ENCODE measurements at places on chromosomes 16 and 17.

DNA sequence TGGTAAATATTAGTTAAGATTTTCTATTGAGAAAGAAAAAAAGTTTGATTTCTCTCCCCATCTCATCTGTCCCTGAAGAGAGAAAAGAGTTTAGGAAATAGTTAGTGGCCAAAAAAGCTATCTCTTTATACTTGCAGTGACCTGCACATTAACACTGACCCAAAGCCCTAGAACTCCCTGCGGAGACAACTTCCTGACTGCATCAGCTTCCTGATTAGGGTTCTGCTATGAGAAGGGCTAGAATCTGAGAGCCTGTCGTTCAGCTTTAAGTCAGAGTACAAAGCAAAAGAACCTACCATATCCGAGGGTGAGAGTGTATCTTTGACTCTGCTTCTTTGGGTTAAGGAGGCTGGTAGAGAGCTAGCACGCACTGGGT, 24.7 kb downstream of the LIMD2 start:
- DNase-seq, result no peak

GRCh38 chr16:48434653-48435317, 49.6 kb upstream of the SIAH1 start:
- DNase-seq, result no peak

DNA sequence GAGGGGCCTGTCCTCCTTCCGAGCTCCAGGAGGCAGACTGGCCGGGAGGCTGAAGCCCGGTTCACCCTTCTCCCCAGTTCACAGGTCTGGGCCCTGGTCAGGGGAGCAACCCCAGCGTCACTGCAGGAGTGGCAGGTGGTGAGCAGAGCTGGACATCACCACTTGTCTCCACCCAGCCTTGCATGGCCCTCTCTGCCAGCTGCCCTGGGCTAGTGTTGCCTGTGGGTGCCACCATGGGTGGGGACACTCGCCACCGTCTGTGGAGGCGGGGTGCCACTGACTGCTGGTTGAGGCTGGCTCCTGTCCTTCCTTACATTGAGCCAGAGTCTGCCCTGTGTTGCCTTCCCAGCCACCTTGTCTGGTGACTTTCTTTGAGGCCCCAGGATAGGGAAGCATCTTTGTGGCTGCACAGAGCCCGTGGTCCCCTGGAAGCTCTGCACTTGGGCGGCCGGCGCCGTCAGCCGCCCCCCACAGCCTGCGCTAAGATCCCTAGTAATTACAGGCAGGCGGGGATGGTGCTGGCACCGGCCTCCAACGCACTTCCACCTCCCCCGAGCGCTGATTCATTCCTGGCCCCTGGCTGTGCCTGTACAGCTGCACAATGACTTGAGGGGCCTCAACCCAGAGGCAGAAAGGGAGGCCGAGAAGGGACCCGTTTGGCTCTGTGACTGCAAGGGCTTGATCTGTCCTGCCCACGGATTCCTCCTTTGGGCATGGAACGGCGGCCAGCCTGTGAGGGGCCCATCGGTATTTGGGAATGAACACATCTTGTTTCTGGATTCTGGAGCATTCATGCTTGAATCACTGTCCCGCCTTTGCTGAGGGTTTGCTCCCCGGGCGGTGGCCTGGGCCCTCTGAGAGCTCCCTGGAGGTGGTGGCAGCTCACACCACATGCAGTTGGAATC, 5.2 kb downstream of the BAIAP2 start:
- no peak for DNase-seq

DNA sequence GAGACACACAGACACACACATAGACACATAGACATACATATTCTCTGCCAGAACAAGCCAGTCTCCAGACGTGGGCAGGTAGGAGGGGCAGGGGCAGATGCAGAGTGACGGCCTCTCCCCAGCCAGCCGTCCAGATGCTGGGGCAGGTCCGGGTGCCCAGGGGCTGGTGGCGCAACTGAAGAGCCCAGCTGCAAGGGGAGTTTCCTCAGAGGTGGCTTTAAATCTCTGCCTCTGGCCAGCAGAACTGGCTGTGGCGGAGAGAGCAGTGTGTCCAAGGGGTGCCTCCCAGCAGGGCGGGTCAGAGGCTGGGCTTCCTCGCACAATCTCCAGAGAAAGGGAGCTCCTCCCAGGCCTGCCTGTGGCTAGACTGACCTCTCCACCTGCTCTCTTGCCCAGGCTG, 9.4 kb upstream of the GCGR start:
- peak; percentile 65 for DNase-seq

DNA sequence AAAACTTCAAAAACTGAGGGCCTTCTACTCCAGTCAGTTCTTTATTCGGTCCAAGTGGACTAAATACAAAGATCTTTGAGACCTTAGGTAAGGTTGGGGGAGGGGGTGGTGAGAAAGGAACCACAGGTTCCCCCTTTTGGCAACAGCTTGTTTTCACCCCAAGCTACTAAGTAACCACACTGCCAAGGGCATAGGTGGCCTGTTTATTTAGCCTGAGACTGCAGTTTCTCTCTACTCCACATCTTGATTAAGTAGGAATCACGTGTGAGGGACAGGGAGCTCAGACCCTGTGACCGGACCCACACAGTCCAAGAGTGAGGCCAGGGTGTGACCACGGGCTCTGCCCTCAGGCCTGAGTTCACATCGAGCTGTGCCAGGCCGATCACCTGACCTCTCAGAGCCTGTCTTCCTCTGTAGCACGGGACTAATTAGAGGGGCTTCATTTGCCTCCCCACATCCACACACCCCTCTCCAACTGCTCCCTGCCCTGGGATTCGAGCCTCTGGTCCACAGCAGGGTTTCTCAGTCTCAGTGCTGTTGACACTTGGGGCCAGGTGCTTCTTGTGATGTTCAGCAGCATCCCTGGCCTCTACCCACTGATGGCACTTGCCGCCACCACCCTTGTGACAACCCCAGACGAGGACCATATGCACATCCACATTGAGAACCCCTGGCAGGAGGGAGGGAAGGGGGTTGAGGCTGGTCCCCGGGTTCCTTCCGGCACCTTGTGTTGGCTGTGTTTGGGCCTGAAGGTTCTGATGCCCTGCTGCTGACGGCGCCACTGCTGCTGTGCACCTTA, 17.8 kb downstream of the ST6GALNAC2 start:
- DNase-seq, result peak; percentile 48

DNA sequence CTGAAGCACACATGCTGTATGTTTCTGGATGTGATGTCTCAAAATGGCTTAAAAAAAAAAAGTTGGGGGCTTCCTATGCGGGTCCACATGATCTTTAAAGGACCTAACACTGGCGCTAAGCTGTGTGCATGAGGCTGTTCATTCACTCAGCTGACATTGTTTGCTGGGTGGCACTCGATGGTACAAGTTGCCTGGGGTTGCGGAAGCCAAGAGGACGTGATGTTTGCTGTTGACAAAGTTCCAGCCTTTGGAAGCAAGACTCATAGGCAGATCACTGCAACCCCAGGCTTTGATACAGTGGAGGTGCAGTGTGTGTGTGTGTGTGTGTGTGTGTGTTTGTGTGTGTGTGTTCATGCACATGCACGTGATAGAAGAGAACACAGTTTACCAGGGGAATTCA, 29.5 kb upstream of the DNAI2 start:
- no peak for DNase-seq

DNA sequence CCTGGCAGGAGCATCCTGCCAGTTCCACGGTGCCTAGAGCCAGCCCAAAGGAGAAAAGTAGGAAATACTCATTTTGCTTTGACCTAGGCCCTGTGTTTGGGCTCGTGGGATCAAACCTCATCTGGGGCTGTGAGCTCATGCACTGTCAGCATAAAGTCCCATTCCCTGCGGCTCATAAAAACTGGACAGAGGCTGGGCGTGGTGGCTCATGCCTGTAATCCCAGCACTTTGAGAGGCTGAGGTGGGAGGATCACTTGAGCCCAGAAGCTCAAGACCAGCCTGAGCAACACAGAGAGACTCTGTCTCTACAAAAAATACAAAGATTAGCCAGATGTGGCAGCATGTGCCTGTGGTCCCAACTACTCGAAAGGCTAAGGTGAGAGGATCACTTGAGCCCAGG, 17.9 kb downstream of the ATP6V0D1 start:
- no peak for DNase-seq

GRCh38 chr16:24544640-24545039, 5.3 kb downstream of the RBBP6 start:
- no peak for DNase-seq

GRCh38 chr17:22461460-22462145, 769.3 kb downstream of the KCNJ18 start:
- no peak for DNase-seq

DNA sequence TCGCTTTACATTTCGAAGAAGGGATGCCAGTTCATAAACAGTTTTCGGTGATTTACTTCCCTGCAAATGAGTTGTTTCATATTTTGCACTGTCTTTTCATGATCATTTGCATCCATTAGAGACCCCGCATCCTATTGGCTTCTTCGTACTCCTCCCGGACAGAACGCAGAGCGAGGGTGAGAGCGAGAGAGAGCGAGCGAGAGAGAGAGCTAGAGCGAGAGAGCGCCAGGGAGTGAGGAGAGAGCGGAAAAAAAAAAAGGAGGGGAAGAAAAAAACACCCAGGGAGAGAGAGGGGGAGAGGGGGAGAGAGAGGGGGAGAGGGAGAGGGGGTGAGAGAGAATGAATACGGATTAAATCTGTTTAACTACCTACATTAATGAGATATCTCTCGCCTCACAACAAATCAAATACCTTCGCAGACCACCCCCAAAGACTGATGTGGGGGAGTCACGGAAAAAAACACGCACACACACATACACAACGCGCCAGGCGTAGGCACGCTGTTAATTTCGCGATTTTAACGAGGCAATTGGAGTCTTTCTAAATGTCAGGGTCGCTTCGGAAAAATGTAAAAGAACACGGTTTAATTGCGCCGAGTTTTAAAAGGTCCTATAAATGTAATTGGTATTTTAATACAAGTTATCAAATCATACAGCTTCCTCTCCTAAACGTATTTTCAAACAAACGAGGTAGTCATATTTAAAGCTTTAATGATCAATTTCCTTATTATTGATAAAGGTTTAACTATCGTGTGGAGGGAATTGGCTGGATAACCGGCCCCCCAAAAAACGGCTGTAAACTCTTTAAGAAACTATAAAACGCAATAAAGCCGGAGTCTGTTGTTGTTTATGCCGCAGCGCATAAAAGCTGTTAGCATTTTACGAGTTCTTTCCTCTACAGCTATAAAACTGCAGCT, at the start of gene HOXB8:
HOXB8 (minus strand) TSS at position 246 of the 916 bp plus-strand sequence. CDS start 588 bp downstream, outside the sequence.
- DNase-seq, result no peak

DNA sequence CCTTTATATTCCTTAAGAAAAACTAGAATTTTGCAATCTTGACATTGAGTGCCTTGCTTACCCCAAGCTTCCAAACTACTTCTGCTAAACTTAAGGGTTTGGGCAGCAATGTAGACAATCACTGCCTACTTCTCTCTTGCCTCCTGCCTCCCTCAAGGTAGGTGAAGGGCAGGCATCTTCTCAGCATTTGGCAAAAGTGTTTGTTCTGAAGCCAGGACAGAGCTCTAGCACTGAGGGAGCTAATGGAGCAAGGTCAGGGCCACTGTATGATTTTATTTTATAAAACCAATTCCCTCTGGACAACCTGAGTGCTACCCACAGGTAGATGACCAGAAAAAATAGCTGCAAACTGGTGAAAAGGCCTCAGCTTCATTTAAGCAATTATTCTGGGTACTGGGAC, 111.8 kb downstream of the IRX3 start:
- DNase-seq, result peak; percentile 38

DNA sequence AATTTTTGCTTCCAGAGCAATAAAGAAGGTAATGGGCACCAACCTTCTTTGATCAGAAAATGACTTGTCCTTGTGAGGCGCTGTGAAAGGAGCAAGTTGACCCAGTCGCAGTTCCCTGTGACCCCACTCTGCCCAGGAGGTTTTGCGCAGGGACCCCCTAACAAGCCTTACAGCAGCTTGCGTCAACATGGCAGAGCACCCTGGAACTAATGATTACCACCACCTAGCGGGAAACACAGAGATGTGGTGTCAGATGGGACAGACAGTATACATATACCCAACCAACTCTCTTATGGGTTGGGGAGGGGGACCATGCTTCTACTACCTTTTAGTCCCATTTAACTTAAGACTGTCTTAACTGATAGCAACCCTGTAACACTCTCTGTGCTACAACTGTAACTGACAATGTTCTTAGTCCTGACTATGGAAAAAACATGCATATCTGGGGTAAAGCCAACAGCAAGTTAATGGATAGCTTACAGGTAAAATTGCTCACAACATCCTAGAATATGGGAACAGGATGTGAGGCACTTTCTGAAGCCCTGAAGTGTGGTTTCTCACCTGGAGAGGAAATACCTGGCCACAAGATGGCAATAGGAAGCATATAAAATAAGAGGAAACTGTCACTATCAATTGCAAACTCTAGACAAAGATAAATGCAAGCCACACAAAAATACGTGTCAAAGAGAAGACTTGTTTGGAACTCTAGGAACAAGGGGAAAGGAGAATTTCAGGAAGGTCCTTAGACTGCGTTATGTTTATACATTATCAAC, 3.0 kb downstream of the KARS1 start:
- peak; percentile 28 for DNase-seq

GRCh38 chr17:1386265-1386664, 13.8 kb downstream of the YWHAE start:
- DNase-seq, result no peak

DNA sequence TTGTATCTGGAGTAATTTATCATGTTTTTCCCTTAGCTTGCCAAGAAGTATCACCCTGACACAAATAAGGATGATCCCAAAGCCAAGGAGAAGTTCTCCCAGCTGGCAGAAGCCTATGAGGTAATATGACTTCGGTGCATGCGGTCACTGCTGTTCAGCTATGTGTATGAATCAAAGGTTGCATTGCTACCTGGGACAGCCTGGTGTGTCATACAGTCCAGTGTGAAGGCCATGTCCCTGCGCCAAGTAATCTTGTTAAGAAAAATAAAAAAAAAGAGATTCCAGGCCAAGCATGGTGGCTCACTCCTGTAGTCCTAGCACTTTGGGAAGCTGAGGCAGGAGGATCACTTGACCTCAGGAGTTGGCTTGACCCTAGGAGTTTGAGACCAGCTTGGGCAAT, 11.7 kb downstream of the DNAJA3 start:
- no peak for DNase-seq

GRCh38 chr16:19696328-19696727, 21.7 kb downstream of the KNOP1 start:
- DNase-seq, result peak; percentile 65

- no peak for DNase-seq
Observed at GRCh38 chr16:54123766-54124165, 162.8 kb downstream of the IRX3 start.

GRCh38 chr16:23506606-23506994, 3.7 kb downstream of the GGA2 start:
- no peak for DNase-seq

- DNase-seq, result no peak
Observed at GRCh38 chr16:82527101-82527500, 99.7 kb upstream of the CDH13 start.

DNA sequence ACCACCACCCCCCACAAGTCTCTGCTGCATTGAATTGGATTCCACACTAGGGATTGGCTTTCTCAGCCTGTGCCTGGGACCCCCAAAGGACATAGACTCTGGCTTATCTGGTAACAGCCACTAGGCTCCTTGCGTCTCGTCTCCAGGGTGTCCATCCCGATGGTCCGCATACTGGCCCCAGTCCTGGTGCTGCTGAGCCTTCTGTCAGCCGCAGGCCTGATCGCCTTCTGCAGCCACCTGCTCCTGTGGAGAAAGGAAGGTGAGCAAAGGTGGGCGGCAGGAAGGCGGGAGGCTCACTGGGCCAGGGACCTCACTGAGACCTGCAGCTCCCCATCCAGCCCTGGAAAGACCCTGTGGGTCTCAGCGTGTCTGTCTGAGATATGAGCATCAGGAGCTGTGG, 8.1 kb downstream of the CD300LG start:
- DNase-seq, result no peak

- DNase-seq, result no peak
Observed at GRCh38 chr16:10421596-10421995, 35.7 kb downstream of the ATF7IP2 start.
